NCI-H82 (cell line): ENCODE measurements at places on chromosomes 1 and 21.

GRCh38 chr1:45643978-45644377, 20.1 kb upstream of the CCDC17 start:
- DNase-seq, result peak; percentile 23

DNA sequence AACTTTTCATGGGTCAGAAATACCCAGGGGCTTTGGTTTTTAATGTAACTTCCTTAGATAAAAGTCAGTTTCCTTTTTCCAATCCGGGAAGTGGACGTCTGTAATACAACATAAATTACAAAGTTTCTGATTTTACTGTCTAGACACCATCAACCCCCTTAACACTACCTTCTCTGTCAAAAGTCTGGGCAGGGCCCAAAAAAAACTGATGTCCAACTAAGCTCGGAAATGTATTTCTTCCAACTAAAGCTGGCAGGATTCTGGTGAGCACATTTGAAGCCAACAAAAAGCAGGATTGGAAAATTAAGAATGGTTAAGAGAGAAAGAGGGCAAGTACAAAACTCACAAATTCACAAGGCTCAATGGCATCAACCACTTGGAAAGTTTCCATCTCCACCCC, 24.3 kb downstream of the DDAH1 start:
- no peak for DNase-seq

DNA sequence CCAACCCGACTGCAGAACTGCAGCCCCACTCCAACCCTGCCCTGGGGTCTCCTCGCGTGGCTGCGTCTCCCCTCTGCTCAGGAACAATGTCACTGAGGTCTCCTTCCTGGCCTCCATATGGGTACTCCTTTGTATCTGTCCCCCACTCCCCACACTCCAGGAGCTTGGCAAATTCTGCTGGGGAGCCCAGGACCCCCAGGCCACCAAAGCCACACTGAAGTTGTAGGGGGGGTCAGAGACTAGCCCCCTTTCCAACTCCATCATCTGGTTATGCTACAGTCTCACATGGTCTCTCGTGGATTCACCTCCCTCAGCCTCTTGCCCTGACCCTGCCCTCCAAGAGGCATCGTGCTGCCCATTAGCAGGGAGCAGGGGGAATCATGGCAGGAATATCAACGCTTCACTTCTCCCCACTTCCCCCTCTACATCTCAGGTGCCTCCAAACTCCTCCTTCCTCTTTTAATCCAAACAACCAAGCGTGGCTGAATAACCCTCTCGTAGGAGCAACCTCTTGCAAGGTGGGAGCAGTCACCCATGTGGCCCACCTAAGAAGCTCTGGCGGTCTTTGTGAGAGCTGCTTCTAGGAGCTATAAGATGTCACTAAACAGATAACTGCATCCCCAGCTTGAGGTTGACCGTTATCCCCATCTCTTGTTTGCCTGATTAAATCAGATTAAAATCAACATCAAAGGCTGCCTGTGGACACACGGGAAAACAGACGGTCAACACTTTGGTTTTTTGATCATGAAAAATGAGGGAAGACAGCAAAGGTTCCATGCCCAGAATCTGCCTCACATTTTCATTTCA, 86.4 kb downstream of the MIS18A start:
- DNase-seq, result peak; percentile 77

DNA sequence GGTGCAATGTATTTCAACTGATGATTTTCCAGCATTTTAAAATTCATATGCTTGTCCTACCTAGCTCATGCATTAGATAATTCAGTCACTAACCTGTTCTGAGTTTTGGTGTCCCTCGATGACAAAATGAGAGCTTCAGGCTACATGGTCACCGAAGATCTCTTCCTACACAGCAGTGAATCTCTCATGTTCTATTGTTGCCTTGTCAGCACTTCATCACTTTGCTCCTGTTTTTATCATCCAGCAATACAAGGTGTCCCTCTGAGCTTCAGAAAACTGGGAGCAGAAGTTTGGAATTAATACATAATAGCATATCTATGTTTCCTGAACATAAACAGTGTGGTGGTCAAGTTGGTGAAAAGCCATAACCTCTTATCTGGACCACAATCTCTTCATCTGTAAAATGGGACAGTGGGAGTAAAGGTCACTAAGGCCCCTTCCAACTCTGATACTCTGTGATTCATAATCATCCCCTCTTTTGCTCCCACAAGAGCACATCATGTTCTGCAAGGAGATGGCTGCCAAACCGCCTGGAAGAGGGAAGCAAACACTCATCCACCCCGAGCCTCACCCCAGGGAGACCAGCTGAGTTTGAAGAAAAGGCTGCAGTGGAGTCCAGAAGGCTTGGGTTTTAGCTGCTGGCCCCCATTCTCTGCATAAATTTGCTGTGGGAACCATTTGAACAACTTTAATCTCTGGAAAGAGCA, 137.9 kb upstream of the F3 start:
- no peak for DNase-seq

GRCh38 chr1:89725011-89725370, 92.1 kb downstream of the LRRC8C start:
- DNase-seq, result no peak

DNA sequence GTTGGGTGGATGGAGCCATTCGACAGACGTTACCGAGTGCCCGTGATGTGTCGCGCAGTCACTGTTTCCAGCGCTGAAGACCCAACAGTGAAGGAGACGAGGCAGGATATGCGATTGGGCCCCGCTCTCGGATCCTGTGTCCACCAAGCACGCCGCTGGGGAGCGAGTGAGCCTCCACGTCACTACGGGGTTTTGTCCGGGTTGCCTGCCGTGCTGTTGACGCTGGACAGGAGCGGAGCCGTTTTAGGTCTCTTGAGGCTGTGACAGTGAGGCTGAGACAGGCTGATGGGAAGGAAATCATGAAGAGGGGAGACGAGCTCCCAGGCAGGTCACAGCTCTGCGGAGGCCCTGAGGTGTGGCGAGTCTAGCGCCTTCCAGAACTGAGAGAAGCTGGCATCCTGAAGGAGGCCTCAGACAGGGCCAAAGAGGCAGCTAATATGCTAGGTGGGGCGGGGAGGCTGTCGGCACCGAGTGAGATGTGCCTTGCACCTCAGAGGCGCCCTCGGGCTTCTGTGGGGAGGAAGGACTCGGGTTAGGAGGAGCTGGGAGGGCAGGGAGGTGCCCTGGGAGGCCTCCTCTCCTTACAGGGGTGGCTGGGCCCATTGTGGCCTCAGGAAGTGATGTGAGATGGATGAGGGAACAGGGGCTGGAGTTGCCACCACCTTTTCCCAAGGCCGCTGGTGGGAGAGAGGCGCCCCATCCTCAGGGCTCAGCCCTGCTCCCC, 196.0 kb upstream of the TMEM51 start:
- DNase-seq, result no peak

DNA sequence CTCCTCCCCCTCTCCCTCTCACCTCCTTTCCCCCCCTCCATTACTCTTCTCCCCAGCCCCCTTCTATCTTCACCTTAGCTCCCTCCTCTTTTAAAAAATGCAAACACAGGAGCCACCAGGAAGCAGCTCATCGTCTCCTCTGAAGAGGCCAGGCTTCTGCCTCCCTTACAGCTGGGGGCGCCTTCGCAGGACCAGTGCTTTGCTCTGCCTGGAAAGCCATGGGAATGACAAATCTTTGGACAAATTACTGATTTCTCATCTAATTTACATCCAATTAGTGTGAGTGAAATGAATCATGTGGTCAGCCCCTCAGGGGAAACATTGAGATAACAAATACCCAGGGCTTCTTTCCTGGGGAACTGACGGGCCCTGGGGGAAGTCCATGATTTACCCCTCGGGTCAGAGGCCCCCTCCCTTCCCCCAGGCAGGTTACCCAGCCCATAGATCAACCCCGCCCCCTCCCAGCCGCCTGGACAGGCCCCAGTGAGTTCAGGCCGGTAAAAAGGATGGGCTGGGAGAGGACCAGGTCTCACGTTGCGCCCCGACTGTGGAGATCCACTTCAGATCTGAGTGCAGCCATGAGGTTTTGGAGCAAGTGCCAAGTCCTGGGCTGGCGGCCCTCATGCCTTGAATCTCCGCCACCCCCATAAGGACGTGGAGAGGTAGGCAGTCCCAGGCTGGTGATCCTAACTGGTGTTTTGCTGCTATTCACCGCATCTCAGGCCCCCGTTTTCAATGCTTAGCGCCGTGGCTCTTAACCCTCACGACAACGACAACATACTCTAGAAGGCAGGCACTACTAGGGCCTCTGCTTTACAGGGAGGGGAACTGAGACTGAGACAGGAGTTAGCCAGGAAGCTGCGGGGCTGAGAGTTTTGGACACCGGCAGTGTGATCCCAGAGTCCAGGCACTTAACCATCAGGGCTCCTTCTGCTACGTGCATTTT, 300.8 kb downstream of the RRAGC start:
- DNase-seq, result peak; percentile 50

GRCh38 chr21:42763581-42764442, 110.4 kb downstream of the PDE9A start:
- no peak for DNase-seq

DNA sequence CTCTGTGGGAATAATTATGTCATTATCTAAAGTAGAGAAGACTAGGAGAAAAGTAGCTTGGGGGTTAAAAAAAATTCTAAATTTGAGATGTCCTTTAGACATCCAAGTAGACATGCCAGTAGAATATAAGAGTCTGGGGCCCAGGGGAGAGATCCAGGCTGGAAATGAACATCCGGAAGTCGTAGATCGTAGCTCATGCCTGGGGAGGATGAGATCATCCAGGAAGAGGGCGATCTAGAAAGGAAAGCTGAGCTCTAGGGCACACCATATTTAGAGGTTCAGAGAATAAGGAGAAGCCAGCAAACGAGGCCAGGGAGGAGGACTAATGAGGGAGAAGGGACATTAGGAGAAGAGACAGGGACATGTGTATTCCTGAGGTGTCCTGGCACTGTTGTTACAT, 12.2 kb downstream of the NGF start:
- no peak for DNase-seq

- no peak for DNase-seq
These were observed 4.3 kb upstream of the NADK start for GRCh38 chr1:1782399-1783221.

GRCh38 chr1:241553886-241554592, 21.9 kb downstream of the KMO start:
- no peak for DNase-seq

DNA sequence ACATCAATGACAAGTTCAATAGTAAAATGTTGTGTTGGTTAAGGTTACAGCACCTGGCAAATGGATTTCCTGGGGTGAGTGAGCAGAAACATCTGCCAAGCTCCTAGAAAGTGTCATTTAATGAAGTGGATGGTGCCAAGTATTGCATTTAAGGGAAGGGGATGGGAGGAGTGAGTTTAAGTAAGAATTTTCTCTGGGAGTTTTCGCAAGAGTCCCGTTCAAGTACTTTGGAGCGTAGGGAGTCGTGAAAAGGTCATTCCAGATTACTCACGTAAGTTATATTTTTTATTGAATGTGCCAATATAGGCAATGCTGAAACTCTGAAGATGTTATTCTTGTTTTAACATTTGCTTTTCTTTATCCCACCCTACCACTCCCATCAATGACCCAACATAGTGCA, 117.4 kb upstream of the RAB3GAP2 start:
- no peak for DNase-seq

DNA sequence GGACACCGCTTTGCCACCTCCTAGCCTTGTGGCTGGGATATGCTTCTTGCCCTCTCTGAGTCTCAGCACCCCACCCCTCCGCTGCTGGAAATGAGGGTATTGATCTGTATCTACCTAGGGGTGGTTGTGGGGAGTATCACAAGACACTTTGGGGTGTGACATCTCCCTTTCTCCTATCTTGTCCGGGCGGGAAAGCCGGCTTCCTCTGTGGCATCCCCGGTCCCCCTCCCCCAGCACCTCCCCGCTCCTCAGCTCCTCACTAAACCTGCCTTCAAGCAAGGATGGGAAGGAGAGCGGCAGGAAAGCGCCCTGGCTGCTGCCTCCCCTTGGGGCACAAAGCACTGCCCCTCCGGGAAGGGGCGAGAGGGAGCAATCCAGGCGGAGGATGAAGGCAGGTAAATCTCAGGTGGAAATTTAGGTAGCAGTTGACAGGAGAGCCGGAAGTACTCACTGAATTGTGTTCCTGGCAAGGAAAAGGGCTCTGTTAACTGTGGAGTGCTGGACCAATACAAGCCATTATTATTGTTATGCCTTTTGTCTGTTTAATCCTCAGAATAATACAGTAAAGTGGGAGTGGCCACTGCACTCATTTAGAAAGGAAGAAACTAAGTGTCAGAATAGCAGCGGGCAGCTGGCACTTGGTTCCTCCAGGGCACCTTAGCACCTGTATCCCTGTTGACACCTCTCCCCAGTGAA, 49.0 kb upstream of the LRP8 start:
- DNase-seq, result peak; percentile 55

DNA sequence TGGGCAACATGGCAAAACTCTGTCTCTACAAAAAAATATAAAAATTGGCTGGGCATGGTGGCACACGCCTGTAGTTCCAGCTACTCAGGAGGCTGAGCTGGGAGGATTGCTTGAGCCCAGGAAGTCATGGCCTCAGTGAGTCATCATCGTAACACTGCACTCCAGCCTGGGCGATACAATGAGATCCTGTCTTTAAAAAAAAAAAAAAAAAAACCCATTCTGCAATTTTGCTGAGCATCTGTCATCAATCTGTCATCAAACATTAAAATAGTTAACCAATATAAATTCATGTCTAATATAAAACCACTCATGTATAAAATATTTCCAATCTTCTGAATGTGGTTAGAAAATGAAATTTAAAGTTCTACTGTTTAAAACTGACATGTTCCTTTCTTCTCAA, 56.9 kb downstream of the LPAR3 start:
- DNase-seq, result no peak

- no peak for DNase-seq
These were observed 19.5 kb downstream of the TSPAN2 start for GRCh38 chr1:115069659-115070308.

DNA sequence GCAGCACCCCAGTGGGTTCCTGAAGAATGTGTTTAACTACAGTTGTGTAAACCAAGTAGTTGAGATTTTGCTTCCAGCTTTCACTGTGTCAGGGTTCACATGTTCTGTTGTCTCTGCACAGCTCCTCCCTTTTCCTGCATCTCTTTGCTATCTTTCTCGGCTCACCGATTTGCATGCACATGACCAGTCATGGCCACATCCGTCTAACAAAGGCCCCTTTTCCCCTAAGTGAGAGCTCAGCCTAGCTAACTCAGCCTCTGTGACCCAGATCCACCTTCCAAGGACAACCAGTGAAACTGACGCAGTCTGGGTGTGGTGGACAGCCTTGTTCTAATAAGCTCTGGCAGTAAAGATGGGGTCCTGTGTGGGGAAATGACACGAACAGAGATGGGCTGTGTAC, 101.1 kb downstream of the ZP4 start:
- no peak for DNase-seq

DNA sequence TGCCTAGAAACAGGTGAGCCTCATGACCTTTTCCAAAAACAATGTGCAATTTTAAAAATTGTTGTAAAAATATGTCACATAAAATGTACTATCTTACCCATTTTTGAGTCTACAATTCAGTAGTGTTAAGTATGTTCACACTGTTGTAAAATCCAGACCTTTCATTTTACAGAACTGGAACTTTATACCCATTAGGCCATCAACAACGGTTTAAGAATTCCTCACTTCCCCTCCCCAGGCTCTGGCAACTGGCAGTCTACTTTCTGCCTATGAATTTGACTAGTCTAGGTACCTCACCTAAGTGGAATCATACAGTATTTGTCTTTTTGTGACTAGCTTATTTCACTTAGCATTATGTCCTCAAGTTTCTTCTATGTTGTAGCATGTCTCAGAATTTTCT, 8.6 kb downstream of the CTSE start:
- no peak for DNase-seq
